ENCODE measurements at places on chromosomes 1 and 21.
A peak's percentile ranks its signal among the peaks of the same experiment; 100 is the strongest.

DNA sequence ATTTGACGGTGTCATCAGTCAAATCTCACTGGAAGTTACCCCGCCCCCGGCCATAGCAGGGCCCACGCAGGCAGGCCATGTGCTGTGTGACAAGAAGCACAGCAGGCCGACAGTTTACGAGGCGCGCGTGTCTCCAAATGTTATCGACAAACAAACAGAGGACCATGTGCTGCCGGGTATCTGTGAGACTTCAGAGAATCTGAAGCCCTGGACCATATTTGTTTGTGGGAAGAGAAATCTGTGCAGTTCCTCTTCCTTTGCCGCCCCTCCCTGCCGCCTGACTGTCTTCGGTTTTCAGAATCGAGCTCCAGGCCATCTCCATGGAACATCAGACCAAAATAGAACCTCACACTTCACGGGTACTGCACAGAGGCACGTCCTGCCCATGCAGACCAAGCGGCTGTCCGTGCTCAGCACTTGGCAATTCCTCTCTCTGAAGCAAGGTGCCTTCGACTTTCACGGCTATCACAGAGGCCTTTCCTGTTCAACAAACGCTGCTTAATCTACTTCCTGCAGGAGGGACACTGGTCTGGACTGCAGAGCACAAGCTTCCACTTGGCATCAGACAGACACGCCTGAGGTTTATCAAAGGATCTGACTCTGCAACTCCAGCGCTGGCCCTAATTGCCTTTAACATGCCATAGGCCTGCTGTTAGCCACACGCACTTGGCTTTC lies 135.7 kb upstream of the KRTAP19-8 start:
- DNase-seq: no peak

DNA sequence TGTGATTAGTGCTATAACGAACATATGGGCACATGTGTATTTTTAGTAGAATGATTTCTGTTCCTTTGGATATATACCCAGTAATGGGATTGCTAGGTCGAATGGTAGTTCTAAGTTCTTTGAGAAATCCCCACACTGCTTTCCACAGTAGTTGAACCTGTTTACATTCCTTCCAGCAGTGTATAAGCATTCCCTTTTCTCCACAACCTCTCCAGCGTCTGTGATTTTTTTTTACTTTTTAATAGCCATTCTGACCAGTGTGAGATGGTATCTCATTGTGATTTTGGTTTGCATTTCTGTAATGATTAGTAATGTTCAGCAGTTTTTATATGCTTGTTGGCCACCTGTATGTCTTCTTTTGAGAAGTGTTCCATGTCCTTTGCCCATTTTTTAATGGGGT lies 81.8 kb upstream of the SLC44A3 start:
- DNase-seq: no peak

DNA sequence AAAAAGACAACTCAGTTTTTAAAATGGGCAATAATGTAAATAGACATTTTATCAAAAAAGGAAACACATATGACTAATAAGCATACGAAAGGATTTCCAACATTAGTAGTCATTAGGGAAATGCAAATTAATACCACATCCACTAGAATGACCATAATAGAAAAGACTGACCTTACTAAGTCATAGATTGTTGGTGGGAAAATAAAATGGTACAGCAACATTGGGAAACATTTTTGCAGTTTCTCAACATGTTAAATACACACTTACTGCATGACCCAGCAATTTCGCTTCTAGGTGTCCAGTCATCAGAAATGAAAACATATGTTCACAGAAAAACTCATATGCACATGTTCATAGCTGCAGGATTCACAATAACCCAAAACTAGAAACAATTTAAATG lies 29.9 kb upstream of the SLC44A3 start:
- peak; percentile 46 for DNase-seq

GRCh38 chr1:41623736-41624135 lies 139.3 kb upstream of the EDN2 start:
- no peak for DNase-seq

- DNase-seq: no peak
These were observed 41.7 kb downstream of the PKP1 start for GRCh38 chr1:201324821-201325677.

GRCh38 chr1:201113451-201114244 lies 1.4 kb upstream of the CACNA1S start:
- DNase-seq: no peak

DNA sequence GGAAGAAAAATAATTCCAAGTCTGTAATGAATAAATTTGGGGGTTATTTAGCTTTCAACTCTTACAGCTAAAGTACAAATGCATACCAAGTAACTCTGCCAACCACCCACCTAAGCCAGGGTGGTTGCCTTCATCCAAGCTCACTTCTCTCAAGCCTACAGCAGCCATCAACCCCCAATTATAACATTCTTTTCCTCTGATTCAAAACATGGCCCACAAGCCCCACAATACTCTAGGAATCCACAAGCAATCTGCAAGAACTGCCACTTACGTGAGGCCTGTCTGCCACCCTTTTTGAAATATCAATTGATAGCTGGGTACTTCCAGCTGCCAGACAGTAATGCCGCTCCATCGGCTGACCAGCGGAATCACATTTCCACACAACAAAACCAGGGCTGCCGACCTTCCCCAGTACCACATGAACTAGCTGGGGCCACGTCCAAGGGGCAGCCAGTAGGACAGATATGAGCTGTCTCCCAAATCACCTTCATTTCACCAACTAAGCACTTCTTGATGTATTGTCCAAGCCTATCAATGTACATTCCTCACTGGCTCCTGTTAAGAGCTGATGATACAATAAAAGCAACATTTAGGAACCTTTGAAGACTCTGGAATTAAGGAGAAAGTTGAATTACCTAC lies 3.2 kb downstream of the LBR start:
- no peak for DNase-seq

- DNase-seq: no peak
These were observed 404.8 kb downstream of the KCTD3 start for GRCh38 chr1:215971793-215972441.
